ENCODE measurements at places on chromosomes 2 and 18. TPM values are rescaled to one million over a fixed set of nuclear protein-coding genes. Genes with fewer than 3 reads are reported as not detected.

DNA sequence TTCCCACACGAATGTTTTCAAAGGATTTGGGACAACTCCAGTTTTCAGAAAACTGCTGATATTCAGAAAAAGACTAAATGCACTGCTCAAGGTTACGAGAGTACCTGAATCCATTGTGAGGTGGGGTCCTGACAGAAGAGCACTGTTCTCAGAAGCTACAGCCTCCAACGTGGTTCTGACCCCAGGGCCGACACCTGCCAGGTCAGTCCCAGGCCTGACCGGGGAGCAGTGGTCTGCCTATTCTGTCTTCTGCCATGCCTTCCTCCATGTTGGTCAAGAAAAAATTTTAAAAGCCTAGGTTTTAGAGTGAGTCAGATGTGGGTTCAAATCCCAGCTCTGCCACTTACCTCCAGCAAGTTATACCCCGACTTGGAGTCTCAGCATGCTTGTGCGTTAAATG is 212.3 kb downstream of the BCL11A start:
- H3K36me3 ChIP-seq: no peaks in the 10 kb centered on the region
- no peaks in the 10 kb centered on the region for H3K4me1 ChIP-seq
- DNase-seq: no peak
- no peak overlapping the region for H3K4me3 ChIP-seq
- no peak overlapping the region for H3K27ac ChIP-seq

DNA sequence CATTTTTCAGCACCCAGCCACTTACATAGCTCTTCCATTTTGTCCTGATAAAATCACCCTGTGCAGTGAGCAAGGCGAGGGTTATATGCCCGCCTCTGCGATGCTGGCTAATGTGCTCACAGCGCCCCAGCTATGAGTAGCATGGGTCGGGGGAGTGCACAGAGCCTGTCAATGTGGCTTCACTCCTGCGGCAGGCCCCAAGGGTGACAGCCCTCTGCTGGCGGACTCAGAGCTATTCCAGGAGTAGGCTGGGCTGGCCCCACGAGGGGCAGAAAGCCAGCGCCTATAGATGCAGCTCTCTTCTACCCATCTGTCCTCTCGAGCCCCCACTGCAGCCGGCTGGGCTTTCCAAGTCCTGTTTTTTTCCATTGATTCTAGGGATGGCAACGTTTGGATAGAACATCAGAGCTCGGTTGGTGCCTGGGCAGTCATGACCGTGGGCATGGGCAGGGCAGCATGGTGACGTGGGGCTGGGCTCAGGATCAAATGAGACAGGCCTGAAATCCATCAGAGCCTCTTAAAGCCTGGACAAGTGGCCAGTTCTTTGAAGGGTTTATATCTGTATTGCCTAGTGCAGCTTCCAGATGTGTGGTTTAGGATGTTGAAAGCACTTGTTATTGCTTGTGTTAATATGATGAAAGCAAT is 134.7 kb downstream of the MCFD2 start:
- H3K27ac ChIP-seq: no peak overlapping the region
- H3K4me1 ChIP-seq: peaks cover 28% of the 10 kb centered on the region
- DNase-seq: peak; percentile 94
- H3K4me3 ChIP-seq: no peak overlapping the region
- no peaks in the 10 kb centered on the region for H3K36me3 ChIP-seq

DNA sequence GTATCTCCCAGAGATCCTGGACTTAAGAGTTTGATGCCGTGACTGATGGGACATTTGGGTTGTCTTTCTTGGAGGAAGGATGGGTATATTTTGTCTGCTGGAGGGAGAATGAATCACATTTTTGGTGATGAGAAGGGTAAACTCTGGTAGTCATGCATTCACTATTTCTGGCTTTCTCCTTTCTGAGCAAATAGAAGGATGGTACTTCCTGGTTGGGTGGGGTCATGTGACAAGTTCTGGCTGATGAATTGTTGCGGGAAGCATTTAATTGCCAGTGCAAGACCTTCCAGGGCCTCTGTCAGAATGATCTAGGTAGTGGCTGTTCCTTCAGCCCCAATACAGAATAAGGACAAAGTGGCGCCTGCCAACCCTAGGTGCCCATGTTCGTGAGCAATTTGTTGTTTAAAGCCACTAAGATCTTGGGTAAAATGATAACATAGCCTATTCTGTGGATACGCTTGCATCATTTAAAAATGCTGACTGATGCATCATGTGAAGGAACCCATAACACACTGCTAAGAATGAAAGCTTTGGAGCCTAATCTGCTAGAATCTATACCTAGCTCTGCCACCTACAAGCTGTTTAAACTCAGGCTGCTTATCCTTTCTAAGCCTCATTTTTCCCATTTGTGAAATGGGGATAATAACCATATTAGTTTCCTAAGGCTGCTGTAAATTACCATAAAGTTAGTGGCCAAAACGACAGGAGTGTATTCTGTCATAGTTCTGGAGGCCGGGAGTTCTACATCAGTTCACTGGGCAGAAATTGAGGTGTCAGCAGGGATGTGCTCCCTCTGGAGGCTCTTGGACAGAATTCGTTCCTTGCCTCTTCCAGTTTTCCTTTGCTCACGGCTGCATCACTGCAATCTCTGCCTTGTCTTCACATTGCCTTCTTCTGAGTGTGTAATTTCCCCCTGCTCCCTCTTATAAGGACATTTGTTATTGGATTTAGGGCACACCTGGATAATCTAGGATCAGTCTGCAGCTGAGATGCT is 281.3 kb downstream of the AGPS start:
- no peak overlapping the region for H3K27ac ChIP-seq
- H3K36me3 ChIP-seq: no peaks in the 10 kb centered on the region
- DNase-seq: no peak
- no peaks in the 10 kb centered on the region for H3K27me3 ChIP-seq
- H3K4me3 ChIP-seq: no peak overlapping the region

DNA sequence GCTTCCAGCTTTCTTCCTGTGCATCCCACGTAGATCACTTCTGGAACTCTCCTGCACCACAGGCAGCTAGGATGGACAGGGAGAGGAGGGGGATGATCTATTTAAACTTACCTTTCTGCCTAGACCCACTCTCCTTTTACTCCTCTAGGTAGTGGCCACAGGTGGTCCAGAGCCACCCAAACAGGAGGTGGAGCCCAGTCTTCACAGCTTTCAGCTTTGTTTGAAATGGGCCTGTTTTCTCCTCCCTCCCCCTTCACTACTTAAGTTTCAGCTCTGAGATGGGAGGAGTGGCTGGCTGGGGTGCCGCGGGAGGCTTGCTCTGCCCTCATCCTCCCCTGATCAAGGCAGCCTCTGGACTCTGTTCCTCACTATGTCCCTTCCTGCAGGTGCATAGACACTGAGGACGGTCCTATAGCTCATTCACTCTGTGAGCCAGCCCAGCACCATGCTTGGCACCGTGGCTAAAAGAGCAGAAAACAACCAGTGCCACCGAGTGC is 12.6 kb upstream of the CELF4 start:
- H3K27me3 ChIP-seq: no peaks in the 10 kb centered on the region
- no peaks in the 10 kb centered on the region for H3K4me1 ChIP-seq
- DNase-seq: no peak
- H3K36me3 ChIP-seq: no peaks in the 10 kb centered on the region

DNA sequence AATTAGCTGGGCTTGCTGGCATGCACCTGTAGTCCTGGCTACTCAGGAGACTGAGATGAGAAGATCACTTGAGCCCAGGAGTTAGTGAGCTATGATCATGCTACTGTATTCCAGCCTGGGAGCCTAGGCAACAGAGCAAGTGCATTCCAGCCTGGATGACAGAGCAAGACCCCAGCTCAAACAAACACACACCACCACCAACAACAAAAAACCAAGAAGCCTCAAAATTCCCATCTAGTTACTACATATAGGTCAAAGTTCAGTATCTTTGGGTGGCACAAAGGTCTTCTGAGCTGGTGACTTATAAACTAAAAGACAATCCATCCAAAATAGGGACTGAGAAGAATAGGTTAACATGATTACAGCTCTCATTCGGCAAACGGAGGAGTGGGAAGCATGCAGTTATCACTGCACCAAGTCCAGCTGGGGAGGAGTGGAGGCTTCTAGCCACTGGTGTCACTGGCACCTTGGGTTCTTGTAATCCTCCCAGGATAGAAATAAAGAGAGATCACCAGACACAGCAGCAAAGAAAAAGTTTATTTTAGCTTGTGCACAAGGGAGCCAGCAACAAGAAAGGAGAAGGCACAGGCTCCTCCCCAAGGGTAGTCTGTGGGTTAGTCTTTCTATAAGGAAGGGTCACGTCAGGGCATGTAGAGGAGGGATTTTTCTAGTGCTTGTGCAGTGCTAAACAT is 57.4 kb downstream of the SH2D6 start:
- no peak overlapping the region for H3K4me3 ChIP-seq
- no peak overlapping the region for H3K27ac ChIP-seq
- no peaks in the 10 kb centered on the region for H3K36me3 ChIP-seq
- H3K27me3 ChIP-seq: no peaks in the 10 kb centered on the region
- no peak for DNase-seq

- DNase-seq: peak; percentile 16
- no peak overlapping the region for H3K27ac ChIP-seq
- H3K36me3 ChIP-seq: no peaks in the 10 kb centered on the region
- H3K27me3 ChIP-seq: no peaks in the 10 kb centered on the region
- H3K4me1 ChIP-seq: no peaks in the 10 kb centered on the region
Measured at GRCh38 chr2:24228470-24228869, 53.6 kb downstream of the FAM228A start.

DNA sequence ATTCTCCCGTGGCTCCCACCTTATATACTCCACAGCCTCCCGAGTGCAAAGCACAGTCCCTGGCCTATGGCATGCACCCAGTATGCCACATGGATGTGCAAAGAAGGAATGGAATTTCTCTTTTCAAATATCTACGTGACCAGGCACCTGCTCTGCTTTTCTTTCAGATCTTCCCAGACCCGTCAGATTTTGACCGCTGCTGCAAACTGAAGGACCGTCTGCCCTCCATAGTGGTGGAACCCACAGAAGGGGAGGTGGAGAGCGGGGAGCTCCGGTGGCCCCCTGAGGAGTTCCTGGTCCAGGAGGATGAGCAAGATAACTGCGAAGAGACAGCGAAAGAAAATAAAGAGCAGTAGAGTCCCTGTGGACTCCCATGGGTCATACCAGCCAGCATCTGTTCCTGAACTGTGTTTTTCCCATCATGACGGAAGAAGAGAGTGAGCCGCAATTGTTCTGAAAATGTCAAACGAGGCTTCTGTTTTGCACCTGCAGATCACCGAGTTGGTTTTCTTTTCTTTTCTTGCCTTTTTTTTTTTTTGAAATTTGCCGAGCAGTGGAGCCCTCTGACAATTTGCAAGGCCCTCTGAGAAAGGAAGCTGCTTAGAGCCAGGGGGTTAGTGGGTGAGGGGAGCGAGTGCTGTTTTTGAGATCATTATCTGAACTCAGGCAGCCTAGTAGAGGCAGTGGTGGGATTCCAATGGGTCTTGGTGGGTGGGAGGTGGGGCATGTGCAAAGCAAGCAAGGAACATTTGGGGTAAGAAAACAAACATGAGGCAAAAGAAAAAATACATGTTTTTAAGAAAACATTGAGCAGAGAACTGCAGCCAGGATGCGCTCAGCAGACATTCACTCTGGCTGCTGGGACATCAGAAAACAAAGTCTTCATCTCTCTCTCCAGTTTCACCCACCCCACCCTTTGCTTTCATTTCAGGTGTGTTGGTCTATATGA is 26.2 kb downstream of the LBH start:
- H3K27me3 ChIP-seq: no peaks in the 10 kb centered on the region
- no peak for DNase-seq
- no peak overlapping the region for H3K27ac ChIP-seq
- peaks cover 16% of the 10 kb centered on the region for H3K36me3 ChIP-seq

- peak; percentile 73 for DNase-seq
- H3K36me3 ChIP-seq: no peaks in the 10 kb centered on the region
- H3K27ac ChIP-seq: no peak overlapping the region
- H3K4me3 ChIP-seq: no peak overlapping the region
- H3K27me3 ChIP-seq: no peaks in the 10 kb centered on the region
Measured at GRCh38 chr2:78979380-78980151, 45.9 kb upstream of the REG3G start.

DNA sequence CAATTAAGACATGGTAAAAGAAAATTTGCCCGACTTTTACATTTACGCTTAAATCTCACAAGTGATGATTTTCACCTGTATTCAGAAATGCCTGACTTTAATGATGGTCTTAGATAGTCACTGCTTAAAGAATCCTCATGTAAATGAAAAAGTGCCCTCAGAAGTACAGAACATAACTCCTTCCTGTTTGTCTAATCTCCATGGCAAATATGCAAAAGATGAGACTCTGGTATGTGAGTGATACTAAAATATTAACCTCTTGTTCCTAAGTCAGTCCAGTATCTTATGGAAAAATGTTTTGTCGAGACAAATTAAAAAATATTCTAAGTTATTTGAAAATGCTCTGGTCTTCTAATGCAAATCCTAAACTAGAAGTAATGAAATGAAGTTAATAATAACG is 29.2 kb downstream of the KCTD1 start:
- no peak for DNase-seq
- no peaks in the 10 kb centered on the region for H3K27me3 ChIP-seq
- no peak overlapping the region for H3K4me3 ChIP-seq
- no peak overlapping the region for H3K27ac ChIP-seq

- no peak overlapping the region for H3K27ac ChIP-seq
- H3K4me3 ChIP-seq: no peak overlapping the region
- no peaks in the 10 kb centered on the region for H3K4me1 ChIP-seq
- H3K27me3 ChIP-seq: no peaks in the 10 kb centered on the region
- DNase-seq: no peak
- H3K36me3 ChIP-seq: no peaks in the 10 kb centered on the region
Measured at GRCh38 chr2:65730186-65730585, 297.8 kb upstream of the SPRED2 start.

- H3K4me1 ChIP-seq: no peaks in the 10 kb centered on the region
- no peak overlapping the region for H3K27ac ChIP-seq
- H3K4me3 ChIP-seq: no peak overlapping the region
- H3K27me3 ChIP-seq: no peaks in the 10 kb centered on the region
- H3K36me3 ChIP-seq: no peaks in the 10 kb centered on the region
Measured at GRCh38 chr18:77065221-77065981, 67.2 kb downstream of the MBP start.

Gene MERTK
- 20.2 TPM for total RNA-seq

Gene SLC5A7
- 2.1 TPM for total RNA-seq

Gene ANKRD30BL
- total RNA-seq: not detected

Gene NGEF
- 1.9 TPM for total RNA-seq

Gene UGT1A8
- total RNA-seq: not detected

Gene KIAA2012
- 5.3 TPM for total RNA-seq

Gene DUSP2
- 4.4 TPM for total RNA-seq
